Activated CD4-positive, alpha-beta T cell treated with anti-CD3 and anti-CD28 coated beads, Interleukin-2, amount 50 U/mL, for 1 hour (primary cell): ENCODE measurements at places on chromosomes 5 and 9.

DNA sequence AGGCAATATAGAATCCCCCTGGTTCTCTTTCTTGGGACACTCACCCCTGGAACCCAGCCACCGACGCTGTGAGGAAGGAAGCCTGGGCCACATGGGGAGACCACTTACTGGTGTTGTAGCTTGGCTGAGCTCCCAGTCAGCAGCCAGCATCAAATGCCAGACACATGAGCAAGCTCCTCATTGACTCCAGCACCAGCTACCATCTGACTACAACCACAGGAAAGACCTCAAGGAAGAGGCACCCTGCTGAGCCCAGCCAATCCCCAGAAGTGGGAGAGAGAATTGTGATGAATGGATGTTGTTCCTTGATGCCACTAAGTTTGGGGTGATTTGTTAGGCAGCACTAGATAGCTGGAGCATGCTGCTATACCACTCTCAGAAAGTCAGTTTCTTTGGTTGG is 36.0 kb downstream of the BNIP1 start:
- no peak for DNase-seq

GRCh38 chr9:3947588-3947845 is 352.4 kb downstream of the GLIS3 start:
- DNase-seq = no peak

GRCh38 chr5:177546258-177546741 is 8.1 kb downstream of the FAM193B start:
- no peak for DNase-seq

GRCh38 chr9:29118555-29118954 is 1545.3 kb upstream of the C9orf72 start:
- DNase-seq = no peak
